ENCODE measurements at places on chromosomes 12 and 14.

DNA sequence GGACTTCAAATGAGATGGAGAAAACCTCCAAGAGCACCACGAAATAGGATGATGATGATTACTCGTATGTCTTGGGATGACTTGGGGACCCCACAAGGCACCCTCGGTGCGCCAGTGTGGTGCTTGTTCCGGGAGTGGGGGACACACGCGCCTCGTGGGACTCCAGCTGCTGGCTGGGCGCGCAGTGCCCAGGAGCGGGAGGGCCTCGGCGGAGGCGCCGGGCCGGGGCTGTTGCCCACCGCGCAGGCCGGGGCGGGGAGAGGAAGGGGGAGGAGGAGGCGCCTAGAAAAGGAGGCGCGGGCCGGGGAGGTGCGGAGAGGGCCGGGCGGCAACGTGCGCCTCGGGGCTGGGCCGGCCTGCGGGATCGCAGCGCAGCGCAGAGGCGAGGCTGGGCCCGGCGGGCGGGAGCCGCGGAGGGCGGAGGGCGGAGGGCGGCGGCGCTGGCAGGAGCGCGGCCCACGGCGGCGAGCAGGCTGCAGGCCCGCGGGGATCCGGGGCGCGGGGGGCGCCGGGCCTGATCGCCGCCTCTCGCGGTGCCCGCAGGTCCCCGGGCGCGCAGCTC, at the start of gene RFLNA:
RFLNA (plus strand) TSS at position 314 of the 562 bp plus-strand sequence. CDS start 337 bp downstream, outside the sequence.
- DNase-seq, result no peak

DNA sequence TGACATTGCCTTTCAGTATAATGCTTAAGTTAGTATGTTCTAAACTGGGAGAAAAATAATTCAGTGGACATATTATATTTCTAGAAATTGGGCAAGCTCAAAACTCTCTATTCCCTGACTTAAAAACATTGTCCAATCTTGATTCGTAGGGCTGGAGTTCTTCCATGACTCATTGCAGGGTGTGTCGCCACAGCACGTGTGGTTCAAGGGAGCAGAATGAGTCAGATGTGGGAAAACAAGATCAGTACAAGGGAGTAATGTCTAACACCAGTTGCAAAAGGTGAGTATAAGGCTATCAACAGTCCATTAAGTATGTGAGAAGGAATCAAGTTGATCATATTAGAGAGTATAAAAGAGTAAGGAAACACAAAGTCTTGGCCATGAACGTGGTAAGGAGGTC, 887.0 kb downstream of the TMTC2 start:
- DNase-seq, result no peak

DNA sequence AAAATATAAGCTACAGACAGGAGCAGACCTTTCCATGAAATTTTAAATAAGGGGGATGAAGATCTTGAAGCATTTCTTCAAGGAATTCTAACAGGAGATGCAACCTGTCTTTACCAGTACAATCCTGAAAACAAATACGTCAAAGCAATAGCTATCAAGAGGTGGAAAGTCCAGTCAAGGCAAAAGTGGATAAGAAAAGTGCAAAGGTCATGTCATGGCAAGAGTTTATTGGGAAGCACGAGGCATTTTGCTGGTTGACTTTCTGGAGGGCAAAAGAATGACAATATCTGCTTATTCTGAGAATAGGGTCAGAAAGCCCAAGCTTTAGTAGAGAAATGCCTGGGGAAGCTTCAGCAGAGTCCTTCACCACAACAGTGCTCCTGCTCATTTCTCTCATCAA, 34.3 kb upstream of the PRB4 start:
- no peak for DNase-seq

GRCh38 chr14:24254630-24255392, 8.2 kb downstream of the TGM1 start:
- DNase-seq, result no peak

GRCh38 chr12:48986720-48987291, 8.7 kb downstream of the WNT1 start:
- DNase-seq, result no peak

- no peak for DNase-seq
Observed at GRCh38 chr14:80933282-80933681, 8.3 kb downstream of the CEP128 start.

GRCh38 chr14:64849940-64850339, 29.8 kb downstream of the SPTB start:
- no peak for DNase-seq

DNA sequence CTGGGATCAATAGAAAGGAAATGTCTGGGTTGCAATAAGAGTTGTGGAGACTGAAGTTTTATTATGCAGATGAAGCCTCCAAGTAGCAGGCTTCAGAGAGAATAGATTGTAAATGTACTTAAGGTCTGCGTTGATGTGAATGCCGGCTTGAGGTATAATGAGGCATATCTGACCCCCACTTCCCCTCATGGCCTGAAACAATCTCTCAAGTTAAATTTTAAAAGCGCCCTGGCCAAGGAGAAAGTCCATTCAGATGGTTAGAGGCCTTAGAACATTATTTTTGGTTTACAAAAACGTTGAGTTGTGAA, 28.3 kb upstream of the HIGD1C start:
- no peak for DNase-seq

GRCh38 chr12:14921218-14921617, 17.1 kb downstream of the ERP27 start:
- no peak for DNase-seq

GRCh38 chr14:50979941-50980850, 35.9 kb upstream of the PYGL start:
- DNase-seq, result no peak

DNA sequence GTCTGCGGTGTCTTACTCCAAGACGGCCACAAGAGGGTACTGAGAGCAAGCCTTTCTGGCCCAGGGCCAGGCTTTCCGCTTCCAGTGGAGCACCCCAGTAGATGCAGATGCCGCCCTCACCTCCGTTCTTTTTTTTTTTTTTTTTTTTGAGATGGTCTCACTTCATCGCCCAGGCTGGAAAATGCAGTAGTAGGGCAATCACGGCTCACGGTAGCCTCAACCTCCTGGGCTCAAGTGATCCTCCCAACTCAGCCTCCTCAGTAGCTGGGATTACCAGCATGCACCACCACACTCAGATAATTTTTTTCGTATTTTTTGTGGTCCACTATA, 5.6 kb upstream of the LBHD2 start:
- peak; percentile 93 for DNase-seq

- DNase-seq, result no peak
Observed at GRCh38 chr14:95365401-95365800, 45.7 kb upstream of the CLMN start.

DNA sequence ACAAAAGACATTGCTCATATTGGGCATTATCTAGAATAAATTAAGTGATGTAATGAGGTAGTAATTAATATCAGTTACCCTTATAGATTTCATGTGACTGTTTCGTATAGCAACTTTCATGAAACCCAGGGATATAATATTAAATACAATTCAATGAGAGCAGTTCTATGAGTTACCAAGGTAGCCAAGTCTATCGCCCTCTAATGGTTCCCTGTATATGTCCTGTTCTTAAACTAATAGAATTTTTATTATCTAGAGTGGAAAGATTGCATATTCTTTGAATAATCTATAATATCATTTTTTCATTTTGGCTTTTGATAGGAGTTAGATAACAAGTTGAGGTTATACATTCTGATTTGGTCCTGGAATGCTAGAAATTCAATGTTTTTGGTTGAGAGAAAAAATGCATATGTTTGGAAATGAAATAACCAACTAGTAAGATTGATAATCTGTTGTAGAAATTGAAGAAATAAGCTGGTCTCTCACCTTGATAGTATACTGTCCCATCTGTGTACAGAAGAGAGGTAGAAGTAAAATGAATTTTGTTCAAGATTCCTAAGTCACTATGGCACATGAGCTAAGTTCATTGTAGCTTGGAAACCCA, 59.7 kb downstream of the SCFD1 start:
- no peak for DNase-seq

DNA sequence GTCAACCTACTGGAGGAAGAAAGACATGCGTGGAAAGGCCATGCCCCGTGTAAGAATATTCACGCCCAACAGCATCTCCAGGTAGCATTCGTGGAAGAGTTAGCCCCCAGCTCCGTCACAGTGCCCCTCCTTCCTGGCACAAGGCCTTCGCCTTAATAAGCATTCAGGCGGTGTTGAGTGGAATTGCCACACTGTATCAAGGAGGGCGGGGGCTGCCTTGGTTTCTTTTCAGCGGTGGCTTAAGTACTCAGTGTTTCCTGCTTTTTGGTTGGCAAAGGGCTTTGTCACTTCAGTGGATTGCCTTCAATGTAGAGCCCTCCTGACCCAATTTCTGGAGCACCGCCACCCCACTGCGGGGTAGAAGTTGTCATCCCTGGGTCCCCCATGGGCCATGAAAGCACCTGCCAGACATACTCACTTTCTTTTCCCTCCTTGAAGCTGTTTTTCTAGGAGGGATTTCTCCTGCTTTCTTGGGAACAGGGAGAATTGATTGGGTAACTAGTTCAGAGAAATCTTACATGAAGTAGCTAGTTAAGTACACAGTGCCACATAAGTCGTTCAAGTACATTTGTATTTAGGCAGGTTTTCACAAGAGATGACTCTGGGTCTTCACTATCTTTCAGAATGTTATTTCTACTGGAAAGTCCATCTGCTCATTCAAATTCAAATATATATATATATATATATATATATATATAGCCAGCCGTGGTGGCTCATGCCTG, 65.5 kb upstream of the STON2 start:
- no peak for DNase-seq

DNA sequence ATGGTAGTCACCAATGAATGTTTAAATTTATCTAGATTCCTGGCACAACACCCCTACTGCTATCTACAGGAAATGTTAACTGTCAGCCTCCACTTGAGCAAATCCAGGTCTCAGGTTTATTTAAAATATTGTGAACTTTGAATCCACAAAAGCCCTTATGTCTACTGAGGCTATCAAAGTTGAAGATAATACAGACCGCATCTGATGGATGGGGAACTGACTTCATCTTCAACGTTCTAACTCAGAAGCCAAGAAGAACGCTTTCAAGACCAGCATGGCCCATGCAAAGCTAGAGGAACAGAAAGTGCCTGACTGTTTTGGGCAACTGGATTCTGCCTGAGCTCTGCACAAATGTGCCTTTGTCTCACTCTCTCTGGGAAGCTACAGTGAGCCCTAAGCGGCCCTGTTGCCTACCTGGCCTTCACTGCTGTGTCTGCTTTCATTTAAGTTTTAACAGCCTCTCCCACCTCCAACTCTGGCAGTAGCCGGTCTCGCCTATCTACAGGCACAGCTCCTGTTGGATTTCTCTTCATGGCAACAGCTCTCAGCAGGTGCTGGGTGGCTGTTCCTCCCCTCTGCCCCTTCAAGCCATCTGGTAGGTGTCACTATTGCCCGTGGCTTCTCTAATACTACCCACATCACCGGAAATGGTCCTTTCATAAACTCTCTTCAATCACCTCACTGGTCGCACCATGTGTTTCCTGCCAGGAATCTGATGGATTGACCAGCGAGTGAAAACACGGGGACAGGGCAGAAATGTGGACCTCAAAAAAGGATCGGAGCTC, 112.1 kb upstream of the OVCH1 start:
- no peak for DNase-seq

DNA sequence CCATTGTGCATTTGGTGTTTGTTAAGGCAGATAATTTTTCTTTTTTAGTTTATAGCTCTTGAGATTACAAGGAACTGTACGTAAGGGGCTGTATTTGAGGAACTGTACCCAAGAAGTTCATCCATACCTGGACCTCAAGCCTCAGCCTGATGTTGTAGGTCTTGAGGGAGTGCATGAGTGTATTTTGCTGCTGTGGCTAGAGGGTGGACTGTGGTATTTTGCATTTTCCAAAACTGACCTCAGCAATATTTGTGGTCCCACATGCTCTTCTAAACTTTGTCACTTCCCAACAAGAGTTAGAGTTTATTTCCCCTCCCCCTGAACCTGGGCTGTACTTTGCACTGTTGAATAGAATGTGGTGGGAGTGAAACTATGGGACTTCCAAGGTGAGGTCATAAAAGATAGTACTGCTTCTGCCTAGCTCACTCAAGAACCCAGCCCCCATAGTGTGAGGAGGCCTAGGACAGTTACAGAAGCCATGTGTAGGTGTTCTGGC, 42.2 kb upstream of the FBXO33 start:
- DNase-seq, result no peak

GRCh38 chr12:71135077-71135811, 22.6 kb downstream of the TSPAN8 start:
- DNase-seq, result no peak

DNA sequence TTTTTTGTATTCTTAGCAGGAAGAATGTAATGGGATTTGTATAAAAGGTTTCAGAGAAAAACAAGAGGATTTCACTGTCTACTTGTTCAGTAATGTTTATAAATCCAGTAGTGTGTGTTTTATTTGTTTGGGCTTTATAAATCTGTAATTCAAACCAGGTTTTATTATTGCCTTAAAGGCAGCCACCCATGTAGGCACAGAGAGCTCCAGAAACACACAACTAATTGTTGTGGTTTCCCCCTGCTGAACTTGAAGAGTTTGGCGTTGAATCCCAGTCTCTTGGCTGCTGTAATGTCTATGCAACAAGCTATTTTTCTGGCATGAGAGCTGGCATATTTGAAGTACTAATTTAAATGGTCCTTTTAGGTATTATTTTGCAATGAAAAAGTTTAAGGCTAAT, 63.4 kb upstream of the SLCO1C1 start:
- no peak for DNase-seq

- DNase-seq, result no peak
Observed at GRCh38 chr12:96211988-96212387, 17.8 kb downstream of the ELK3 start.

Measured in GM19239 (cell line).